ENCODE measurements at places on chromosomes 6 and 20.

- no peak for DNase-seq
These were observed 745 bp upstream of the AGPAT1 start for GRCh38 chr6:32176476-32177182.

DNA sequence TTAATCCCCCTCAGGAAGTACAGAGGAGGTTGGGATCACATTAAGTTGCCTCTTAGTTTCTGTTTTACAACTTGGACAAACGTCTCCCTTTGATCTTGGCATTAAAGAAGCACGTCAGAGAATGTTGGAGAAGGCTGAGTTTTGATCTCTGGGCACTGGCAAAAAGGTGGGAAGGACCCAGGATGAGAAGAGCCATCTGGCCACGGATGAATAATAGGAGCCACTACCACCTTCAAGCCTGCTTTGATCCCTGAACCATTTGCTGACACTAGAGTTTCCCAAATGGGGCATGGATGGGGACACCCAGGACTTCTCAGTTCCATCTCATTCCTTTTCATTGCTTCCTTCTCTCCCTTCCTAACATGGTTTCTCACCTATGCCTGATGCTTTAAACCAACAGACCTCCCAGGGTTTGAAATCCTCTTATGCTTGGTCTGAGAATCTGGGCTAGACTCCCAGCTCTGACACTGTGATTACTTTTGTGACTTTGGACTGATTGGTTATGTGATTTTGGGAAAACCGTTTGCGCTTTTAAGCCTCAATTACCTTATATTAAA lies 5.8 kb downstream of the TM9SF4 start:
- no peak for DNase-seq

DNA sequence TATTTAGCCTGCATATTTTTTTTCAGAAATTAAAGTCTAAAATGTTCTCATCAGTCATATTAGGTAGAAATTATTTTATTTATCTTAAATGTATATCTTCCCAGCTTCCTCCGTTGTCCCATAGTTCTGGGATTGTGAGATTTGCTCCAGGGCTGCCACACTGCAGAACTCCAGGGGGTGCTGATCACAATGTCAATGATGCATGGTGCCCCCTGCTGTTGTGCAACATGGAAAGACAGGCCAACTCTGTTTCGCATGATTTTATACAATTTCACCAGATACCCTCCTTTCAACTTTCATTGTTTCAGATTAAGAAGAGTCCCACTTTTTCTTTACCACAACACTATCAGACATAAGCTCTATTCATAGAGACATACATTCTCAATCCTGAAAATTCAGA lies 35.9 kb downstream of the ID4 start:
- DNase-seq, result no peak

DNA sequence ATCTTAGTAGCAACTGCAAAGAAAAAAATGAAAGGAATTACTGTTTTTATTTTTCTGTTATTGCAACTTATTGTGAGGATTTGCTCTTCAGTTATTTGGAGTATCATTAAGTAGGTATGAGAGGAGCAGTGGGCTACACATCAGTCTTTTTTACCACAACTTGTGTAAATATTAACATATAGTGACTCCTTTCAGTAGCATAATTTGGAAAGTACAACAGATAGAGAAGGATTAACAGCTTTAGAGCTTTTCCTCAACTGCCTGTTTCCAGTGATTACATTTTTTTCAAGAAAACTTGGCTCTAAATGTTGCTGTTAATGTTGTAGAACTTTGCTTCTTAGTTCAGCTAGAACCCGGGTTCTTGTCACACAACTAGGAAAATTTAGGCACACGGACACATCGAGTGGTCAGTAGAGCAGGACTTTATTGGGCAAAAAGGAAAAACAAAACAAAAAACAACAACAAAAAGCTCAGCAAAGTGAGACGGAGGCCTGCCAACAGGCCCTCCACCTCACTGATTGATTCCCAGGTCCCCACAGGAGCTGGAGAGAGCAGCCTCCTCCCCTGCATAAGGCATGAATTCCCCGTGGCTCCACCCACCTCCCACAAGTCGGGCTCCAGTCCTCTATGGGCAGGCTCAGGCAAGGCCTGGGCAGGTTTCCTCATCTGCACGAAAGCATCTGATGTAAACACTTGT lies 75.1 kb downstream of the ADGRG6 start:
- no peak for DNase-seq

GRCh38 chr6:71220466-71220865 lies 68.1 kb upstream of the OGFRL1 start:
- no peak for DNase-seq

DNA sequence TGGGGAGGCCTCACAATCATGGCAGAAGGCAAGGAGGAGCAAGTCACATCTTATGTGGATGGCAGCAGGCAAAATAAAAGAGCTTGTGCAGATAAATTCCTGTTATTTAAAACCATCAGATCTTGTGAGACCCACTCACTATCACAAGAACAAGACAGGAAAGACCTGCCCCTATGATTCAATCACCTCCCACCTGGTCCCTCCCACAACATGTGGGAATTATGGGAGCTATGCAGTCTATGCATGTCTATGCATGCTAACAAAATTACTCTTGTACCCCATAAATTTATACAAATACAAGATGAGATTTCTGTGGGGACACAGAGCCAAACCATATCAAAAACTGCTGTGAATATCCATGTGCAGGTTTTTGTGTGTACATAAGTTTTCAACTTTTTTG lies 25.6 kb upstream of the SCP2D1 start:
- DNase-seq, result no peak

GRCh38 chr20:37245216-37246150 lies 16.1 kb downstream of the GHRH start:
- no peak for DNase-seq

GRCh38 chr6:41577356-41578216 lies 31.4 kb downstream of the FOXP4 start:
- DNase-seq, result no peak

DNA sequence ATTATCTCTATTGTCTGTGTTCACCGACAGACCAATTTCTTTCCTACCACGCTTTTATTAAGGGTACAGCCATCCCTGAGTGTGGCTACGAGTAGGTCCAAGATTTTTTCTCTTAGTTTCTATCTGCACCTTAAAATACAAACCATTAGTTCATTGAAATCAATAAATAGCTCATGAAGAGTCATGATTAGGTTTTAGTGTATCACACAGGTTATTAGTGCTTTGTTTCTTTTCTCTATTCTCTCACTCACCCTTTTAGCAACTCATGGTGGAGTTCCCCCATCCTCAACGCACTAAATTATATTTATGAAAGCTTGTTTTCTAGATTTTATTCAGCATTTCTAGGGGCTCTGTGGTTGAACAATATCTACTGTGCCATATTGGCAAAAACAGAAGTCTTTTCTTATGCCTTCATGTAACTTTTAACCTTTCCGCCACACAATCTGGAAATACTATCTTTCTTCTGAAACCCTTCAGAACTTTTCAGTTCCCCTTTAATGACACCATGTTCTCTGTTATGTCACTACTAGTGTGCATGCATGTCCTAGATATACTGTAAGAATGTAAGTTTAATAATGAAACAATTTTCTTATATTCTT lies 128.2 kb upstream of the LAMA2 start:
- no peak for DNase-seq

- DNase-seq, result no peak
These were observed 2.8 kb downstream of the KCNQ5 start for GRCh38 chr6:72624557-72625160.

DNA sequence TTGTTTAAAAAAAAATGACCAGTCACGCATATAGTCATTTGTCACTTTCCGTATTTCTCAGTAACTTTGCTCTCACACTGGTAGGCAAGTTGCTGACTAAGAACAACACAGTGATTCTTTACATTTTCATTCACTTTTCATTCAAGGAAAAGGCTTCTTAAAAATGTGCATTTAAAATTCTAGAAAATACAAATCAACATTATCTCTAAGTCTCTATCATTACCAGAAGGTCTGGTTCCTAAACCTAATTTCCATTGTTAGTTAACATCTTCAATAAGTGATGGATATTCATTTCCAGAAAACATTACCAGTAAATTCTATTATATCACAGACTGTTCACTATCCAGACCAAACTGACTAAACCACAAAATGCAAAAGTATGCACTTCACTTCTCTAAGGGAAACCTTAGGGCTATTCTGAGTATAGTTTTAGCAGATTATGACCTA lies 115.3 kb downstream of the AHI1 start:
- DNase-seq, result no peak

DNA sequence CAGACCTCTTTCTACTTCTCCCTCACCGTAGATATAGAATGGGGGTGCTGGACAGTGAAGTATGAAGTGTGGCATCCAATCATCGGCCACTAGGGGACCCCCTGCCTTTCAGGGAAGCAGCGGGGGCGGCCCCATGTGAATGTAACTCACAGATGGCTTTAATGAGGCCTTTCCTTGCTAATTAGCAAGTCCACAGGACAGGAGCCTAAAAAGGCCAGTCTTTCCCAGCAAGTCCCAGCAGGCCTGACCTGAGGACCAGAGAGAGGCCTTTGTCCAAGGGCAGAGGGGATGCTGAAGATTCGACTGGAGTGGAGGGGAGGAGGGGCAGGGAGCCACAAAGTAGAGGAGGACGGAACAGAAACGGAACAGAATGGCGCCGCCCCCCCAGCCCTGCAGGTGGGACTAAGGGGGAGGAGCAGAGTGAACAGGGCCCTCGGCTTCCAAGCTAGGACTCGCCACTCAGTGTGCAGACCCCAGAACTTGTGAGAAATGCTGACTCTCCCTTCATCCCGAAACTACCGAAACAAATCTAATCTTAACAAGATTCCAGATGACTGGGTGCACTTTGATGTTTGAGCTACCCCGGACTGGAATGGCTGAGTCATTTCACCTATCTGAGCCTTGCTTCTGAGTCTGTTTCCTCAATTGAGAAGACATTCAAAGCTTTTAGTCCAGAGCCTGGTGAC lies 5.8 kb downstream of the C6orf132 start:
- DNase-seq, result peak; percentile 16

GRCh38 chr6:155264693-155265320 lies 994 bp downstream of the CLDN20 start:
- DNase-seq, result no peak

DNA sequence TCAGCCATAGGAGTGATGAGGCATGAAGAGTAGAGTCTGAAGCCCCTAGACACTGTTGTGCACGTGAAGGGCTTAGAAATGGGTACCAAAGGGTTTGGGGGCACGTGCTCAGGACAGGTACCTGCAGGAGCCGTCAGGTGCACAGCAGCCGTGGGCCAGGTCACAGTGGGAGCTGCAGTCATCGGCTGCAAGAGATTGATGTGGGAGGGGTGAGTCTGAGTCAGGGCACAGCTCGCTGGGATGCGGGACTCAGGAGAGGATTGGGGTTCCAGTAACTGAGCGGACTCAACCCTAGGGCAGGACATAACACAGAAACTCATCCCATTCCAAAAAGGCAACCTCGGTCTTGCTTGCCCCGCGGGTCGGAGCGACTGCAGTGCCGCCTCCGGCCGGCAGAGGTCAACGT lies 1.1 kb downstream of the DLK2 start:
- peak; percentile 71 for DNase-seq

DNA sequence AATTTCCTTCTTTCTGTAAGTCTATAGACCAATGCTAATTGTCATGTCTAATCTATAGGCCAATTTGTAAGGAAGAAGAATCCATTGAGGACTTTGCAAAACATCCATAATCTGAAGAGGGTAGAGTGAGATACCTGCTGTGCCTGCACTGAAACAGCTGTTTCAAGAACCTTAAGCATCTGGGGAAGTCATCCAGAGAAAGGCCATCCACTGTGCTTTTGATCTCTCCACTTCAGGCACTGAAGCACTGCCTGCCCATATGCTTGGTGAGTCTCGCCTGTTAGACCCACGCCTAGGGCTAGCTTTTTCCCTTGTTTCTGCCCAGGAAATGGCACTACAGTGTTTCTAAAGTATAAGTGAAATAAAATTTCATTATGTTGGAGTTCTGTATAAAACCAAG lies 921.8 kb upstream of the EPHA7 start:
- no peak for DNase-seq

DNA sequence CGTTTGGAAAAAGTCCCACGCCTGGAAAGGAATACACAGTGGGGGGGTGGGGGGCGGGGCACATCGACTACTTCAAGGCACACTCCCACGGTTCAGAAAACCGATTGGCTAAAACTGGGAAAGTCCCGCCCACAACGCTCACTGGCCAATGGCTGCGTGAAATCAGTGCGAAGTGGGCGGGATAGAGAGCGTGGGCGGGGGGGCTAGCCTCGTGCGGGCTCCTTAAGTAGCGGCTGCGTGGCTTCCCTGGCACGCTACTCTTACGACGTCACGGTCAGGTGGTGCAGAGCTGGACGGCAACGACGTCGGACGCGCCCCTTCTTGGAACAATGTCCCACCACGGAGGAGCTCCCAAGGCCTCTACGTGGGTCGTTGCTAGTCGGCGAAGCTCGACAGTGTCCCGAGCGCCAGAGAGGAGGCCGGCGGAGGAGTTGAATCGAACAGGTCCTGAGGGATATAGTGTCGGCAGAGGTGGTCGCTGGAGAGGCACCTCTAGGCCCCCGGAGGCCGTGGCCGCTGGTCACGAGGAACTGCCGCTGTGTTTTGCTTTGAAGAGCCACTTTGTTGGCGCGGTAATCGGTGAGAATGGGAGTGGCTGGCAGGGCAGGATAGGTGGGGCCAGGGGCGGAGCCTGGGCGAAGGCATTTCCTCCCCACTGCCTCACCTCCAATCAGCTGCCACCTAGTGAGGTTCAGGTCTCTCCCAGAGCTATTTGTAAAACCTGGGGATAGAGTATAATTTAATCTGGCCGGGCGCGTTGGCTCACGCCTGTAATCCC lies at the start of gene DDX43:
TSS of gene DDX43 (plus strand) at position 252 of the 778 bp plus-strand sequence. CDS start at position 330, 78 bp downstream.
- peak; percentile 13 for DNase-seq

- DNase-seq, result no peak
These were observed 112.6 kb downstream of the FRK start for GRCh38 chr6:115947966-115948541.

- DNase-seq, result no peak
These were observed 236.9 kb downstream of the BCAS1 start for GRCh38 chr20:53833333-53834061.

- DNase-seq, result no peak
These were observed 155.7 kb upstream of the EYA4 start for GRCh38 chr6:133085471-133085870.

GRCh38 chr20:62235001-62235776 lies 3.1 kb upstream of the OSBPL2 start:
- no peak for DNase-seq

Measured in stimulated activated CD4-positive, alpha-beta T cell treated with anti-CD3 and anti-CD28 coated beads, Interleukin-12 subunit alpha, Interleukin-12 subunit beta, amount 100 ng/mL, for 24 hours (primary cell).